Amygdala (tissue), 56 donors: ENCODE measurements at places on chromosomes 6 and 20.

DNA sequence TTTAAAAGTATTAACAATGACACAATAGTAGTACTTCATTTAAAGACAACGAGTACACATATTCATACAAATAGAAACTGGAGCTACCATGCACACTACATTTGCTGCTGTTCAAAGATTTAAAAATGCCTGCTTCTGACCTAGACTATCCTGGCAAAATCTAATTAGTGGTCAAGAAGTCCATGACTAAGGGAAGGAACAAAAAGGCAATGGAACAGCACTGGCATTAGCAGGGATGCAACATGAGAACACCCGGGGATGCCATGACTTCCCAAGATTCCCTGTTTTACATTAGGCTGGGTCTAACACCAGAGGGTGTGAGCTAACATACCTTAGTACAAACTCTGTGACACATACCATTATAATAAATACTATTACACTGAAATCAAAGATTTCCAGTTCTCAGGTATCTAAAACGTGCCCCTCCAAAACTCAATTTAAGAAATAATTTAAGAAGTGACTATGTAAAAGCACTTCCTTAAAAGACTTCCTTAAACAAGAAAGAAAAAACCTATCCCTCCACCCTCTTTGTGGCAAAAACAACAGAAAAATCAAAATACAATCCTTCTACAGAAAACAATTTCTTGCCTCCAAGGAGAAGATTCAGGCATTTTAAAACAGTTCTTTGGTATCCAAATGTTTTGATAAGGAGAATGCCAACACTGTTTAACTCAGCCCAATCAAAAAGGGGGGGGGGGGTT, 25.5 kb downstream of the CHD6 start:
- no peak for DNase-seq

DNA sequence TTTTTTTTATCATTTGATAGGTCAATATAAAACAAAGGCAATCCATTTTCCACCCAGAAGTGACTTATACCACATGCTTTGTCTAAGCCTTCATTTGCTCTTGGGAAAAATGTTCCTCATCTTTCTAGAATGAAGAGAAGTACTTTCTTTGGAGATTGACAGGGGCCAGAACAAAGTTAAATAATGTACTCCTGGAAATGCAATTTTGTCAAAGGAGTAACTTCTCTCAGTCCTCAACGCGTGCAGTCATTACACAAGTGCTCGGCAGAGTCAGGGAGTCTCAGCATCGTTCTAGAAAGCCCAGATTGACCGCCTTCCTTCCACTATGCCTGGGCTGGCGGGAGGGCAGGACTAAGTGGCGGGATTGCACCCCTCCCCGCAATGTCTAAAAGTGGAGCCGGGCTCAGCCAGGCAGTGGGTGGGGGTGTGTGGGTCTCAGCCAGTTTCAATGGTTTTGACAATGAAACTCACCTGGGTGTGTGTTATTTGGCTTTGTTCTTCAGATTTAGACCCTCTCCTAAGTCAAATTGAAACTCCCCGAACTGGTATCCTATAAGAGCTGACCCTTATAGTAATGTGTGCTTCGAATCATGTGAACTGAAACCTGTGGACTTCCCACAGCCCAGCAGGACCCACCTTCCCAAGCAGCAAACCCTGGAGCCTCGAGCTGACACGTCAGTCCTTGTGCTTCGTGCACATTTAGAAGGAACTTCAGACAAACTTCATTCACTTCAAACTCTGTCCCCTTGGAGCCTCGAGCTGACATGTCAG, 63.2 kb upstream of the DUSP22 start:
- no peak for DNase-seq

GRCh38 chr20:35833241-35833640, 61.4 kb downstream of the PHF20 start:
- DNase-seq, result no peak

- DNase-seq, result no peak
Observed at GRCh38 chr20:59784365-59784764, 149.1 kb downstream of the SYCP2 start.

- DNase-seq, result no peak
Observed at GRCh38 chr6:19569563-19569962, 267.6 kb upstream of the ID4 start.

GRCh38 chr6:113662093-113662665, 195.0 kb upstream of the MARCKS start:
- no peak for DNase-seq

DNA sequence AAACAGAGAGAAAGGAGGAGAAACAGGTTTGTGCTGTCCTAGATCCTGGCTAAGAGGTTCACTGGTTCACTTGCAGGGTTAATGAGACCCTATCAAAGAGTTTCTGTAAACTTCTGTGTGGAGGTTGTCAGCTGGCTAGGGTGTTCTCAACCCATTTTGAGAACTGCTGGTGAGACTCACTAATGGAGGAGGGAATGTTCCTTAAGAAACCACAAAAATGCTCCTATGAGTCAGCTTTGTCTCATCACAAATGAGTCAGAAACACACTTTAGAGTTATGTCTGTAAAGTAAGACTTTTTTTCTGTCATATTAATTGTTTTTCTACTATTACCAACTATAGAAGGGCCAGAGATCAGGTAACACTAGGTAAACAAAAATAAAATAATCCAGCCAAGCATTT, 884.4 kb downstream of the PHF3 start:
- DNase-seq, result no peak

DNA sequence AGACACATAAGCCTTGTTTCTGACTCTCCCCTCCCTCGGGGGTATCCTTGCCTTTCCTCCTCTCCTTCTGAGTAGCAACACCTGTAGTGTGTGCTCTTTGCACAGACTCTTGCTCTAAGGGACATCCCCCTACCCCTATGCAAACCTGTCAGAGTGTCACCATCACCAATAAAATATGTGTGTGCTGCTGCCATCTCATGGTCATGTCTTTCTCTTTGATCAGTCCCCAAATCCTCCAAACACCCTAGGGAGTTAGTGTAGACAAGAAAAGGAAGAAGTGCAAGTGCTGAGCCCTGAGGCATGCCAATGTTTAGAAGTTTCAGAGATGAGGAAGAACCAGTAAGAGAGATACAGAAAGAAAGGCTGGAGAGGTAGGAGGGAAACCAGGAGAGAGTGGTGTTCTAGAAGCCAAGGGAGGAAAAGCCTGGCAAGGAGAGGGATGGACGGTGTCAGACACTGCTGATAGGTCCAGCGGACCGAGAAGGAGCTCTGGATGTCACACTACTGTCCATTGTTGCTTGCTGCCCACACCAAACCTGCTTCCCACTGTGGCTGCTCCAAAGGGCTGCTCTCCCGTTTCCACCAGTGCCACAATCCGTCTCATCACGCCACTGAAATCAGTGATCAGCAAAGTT, 16.4 kb downstream of the TRMT6 start:
- DNase-seq, result no peak

DNA sequence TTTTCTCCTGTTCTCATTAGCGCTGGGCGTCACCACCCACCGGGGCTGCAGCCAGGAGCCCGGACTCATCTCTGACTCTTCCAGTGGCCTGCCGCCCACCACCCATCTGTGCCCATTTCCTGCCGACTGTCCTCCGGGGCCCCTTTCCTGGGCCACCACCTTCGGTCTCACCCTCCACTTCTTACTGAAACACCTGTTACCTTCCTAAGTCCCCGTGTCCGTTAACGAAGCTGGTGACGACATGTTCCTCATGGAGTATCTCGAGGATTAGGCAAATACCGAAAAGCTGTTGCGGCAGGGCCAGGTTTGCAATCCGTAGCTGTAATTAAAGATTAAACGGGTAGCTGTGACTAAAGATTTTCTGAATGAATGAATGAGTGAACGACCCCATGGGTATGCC, 80.2 kb downstream of the SRC start:
- DNase-seq, result no peak

DNA sequence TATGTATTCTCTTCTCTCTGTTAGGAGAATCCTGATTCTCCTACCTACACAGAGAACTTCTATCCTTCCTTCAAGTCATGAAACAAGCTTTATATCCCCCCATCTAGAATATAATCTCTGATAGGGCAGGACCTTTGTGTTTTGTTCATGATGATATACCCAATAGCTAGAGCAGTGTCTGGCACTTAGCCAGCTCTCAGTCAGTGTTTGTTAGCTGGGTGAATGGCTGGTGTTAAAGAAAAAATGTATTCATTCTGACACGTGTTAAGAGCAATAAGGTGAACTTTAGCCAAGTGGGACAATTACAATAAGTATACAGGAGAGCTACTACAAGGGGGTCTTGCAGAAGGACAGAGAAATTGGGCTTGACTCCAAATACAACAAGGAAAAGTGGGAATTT, 34.3 kb upstream of the TNFRSF21 start:
- DNase-seq, result no peak

GRCh38 chr6:55981660-55982059, 106.3 kb upstream of the BMP5 start:
- DNase-seq, result no peak

GRCh38 chr6:88705601-88706000, 257.8 kb downstream of the RNGTT start:
- DNase-seq, result no peak

GRCh38 chr6:156598855-156599180, 178.4 kb upstream of the ARID1B start:
- DNase-seq, result no peak

GRCh38 chr20:6909608-6910007, 142.1 kb downstream of the BMP2 start:
- DNase-seq, result no peak

DNA sequence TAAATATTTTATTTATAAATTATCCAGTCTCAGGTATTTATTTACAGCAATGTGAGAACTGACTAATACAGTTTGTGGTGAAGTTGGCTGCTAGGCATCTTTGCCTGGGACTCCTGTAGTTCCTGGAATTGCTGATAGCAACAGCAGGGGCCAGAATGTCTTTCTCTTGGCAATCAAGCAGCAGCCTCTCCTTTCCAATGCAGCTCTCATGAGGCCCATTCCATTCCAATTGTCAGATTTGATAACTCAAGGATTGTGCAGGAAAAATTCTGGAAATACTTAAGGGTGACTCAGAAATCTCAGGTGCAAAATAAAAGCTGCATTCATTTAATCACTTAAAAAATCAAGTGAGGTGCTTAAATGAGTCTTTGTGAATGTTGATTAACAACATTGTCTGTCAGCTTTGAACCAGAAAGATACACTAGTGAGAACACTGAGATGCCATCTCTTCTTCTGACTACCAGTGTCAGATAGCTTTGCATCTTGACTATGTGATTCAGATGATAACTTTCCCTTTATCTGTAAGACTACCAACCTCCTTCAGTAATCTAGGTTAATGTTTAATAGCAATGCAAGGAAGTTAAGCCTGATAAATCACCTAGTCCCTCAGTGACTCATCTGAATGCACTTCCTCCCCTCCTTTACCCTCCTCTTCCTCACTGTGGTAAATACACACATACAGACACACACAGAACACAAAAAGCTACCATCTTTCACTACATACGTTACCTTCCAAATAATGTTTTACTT, 32.1 kb upstream of the COL21A1 start:
- DNase-seq, result no peak

- no peak for DNase-seq
Observed at GRCh38 chr6:38103921-38104320, 284.4 kb downstream of the ZFAND3 start.

DNA sequence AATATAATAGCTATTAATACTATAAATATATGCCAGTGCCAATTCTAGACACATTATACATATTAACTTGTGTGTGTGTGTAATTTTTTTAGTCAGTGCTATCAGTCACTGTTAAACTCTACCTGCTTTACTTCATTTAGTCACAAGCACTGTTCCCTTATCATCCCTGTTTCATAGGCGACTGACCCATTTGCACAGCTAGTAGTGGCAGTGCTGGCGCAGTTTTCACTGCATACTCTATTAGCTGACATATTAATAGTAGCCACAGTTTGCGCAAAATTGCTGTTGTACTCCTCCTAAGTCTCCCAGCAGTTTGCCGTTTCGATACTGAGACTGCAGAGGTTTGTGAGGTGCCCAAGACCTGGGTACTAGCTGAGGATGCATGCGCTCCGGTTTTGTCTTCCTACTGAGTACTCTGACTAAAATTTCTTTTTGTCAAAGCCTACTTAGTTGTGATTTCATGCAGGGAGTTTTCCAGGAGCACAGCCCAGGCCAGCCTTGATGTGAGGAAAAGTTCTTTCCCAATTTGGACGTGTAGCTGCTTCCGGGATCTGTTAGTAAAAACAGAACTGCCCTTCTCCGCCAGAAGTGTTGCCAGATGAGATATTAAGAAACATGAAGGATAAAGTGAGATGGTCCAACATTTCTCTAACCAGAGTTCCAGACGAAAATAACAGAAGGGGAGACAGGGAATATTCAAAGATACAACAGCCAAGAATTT, 5.6 kb downstream of the BAG2 start:
- no peak for DNase-seq

GRCh38 chr6:111709615-111710398, 104.1 kb upstream of the TRAF3IP2 start:
- no peak for DNase-seq

GRCh38 chr20:18005990-18006364, 37.2 kb downstream of the MGME1 start:
- no peak for DNase-seq

- no peak for DNase-seq
Observed at GRCh38 chr20:43525021-43525420, 17.5 kb downstream of the L3MBTL1 start.

GRCh38 chr20:23517719-23518118, 26.8 kb downstream of the CST8 start:
- no peak for DNase-seq

DNA sequence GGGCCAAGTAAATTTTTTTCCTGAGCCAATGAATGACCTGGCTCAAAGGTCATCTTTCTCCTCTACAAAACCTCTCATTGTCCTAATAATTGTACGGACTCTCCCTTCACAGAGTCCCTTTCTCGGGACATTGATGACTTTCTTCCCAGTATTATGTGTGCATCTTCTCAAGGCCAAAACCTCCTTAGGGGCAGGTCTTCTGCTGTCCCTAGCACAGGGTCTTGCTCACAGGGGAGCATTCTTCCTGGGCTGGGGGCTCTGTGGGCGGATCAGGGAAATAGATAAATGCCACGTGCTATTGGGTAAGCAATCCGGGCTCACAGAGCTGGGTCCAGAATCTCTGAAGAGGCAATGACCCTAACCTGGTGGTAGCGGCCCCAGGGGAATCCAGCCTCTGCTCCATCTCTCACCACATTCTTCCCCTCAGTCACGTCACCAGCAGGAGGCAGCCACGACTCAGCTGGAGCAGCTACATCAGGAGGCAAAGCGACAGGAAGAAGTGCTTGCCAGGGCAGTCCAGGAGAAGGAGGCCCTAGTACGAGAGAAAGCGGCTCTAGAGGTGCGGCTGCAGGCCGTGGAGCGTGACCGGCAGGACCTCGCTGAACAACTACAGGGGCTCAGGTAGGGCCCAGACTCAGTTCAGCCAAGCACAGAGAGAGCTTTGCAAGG, 23.5 kb downstream of the CEP250 start:
- DNase-seq, result no peak

- DNase-seq, result no peak
Observed at GRCh38 chr6:42339991-42340401, 111.7 kb downstream of the TRERF1 start.
